CD14-positive monocyte (primary cell): ENCODE measurements at places on chromosomes 16 and 17.

DNA sequence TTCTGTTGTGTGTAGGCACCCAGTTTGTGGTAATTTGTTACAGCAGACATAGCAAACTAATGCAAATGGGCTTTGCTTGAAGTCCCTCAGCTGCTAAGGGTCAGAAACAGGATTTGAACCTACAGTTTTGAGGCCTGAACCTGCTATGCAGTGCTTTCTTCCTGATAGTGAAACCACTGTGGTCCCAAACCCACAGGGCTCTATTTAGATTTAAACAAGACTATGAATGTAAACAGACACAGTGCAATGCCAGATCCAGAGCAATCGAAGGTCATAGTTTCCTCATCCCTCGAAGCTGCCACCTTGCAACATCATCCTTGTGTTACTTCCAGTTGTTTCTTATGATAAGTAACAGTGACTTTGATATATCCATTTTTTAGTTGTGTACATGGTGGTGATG is 630.2 kb downstream of the WWOX start:
- no peak for DNase-seq

DNA sequence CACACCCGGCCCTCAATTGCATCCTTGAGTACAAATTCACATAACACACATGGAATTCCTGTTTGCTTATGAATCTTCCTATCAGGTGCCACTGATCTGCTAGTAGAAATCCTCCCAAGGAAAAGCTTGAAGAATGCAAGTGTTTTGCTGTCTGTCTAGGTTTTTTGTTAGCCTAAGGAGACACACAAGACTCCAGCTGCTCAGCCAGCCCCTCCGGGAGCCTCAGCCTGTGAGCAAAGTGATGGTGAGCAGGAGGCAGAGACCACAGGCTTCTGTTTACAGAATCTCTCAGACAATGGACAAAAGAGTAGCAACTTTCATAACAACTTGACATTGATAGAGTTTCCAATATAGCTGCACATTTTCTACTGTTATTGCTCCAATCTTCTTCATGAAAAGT is 18.4 kb upstream of the PRKCA start:
- no peak for DNase-seq

- DNase-seq, result no peak
These were observed 58.0 kb downstream of the ASIC2 start for GRCh38 chr17:33234930-33235685.

GRCh38 chr17:36643086-36643685 is 41.8 kb downstream of the MRM1 start:
- no peak for DNase-seq

DNA sequence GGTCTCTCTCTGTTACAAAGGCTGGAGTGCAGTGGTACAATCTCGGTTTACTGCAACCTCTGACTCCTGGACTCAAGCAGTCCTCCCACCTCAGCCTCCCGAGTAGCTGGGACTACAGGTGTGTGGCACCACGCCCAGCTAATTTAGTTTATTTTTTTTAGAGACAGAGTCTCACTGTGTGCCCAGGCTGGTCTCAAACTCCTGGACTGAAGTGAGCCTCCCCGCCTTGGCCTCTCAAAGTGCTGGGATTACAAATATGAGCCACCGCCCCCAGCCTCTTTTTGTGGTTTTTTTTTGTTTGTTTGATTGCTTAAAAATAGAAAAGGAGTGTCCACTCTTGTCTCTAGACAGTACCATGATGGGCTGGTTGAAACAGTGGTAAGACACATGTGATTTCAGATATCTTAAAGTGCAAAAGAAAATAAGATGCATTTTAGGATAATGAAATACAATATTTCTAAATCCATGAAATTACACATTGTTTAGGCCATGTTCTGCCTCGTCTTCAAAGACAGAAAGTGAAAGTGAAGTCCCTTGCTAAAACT is 27.4 kb downstream of the KIAA0513 start:
- DNase-seq, result no peak
